ENCODE measurements at places on chromosomes 5 and 9.

- no peak for DNase-seq
- H3K27me3 ChIP-seq, result no peaks in the 10 kb centered on the region
- H3K36me3 ChIP-seq, result no peaks in the 10 kb centered on the region
- no peaks in the 10 kb centered on the region for H3K4me1 ChIP-seq
- H3K27ac ChIP-seq, result no peak overlapping the region
These were observed 37.3 kb downstream of the YIPF5 start for GRCh38 chr5:144133050-144133633.

DNA sequence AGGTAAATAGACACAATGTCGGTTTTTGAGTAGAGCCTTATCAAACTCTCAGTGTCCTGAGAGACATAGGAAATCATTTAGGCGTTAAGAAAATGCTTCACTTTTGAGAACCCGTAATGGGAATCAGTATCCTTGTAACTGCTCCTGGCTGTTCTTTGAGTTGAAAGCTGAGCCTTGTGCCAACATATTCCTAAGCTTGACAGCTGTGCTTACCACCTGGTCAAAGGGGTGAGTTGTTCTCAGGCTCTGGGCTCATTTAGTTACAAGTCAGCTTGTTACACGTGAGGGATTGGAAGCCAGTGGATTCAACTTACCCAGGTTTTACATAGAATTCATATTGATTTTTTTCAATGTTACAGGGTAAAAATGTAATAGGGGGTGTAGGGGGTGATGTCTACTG lies 145.9 kb downstream of the GABRB2 start:
- peaks cover 18% of the 10 kb centered on the region for H3K4me1 ChIP-seq
- H3K4me3 ChIP-seq, result no peak overlapping the region
- no peaks in the 10 kb centered on the region for H3K36me3 ChIP-seq
- peak overlapping the region; percentile 29 for H3K27ac ChIP-seq
- H3K27me3 ChIP-seq, result no peaks in the 10 kb centered on the region

DNA sequence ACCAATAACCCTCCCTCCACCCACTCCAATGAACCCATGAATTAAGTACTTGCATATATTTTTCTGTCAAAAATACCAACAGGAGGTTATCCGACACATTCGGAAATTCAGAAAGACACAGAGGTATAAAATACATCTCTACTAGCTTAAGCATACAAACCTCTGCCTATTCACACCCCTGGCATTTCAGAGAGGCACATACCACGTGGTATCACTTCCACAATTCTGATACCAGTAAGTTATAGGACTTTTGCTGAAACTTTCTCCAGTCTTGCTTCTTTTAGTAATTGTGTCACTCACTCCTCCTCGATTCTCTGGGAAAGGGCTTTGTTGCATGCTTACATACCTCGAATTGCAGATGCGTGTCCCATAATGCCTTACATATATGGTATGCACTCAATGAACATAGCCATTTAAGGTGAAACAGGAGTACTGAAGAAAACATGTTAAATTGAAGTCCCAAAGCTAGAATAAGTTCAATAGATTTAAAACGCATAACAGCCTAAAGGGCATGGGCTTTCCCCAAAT lies 58.1 kb downstream of the TLE1 start:
- DNase-seq, result no peak
- H3K27me3 ChIP-seq, result no peaks in the 10 kb centered on the region
- H3K4me3 ChIP-seq, result no peak overlapping the region
- H3K27ac ChIP-seq, result no peak overlapping the region

GRCh38 chr9:33300546-33300945 lies 10.2 kb downstream of the NFX1 start:
- peaks cover 65% of the 10 kb centered on the region for H3K36me3 ChIP-seq
- H3K27me3 ChIP-seq, result no peaks in the 10 kb centered on the region
- no peak overlapping the region for H3K27ac ChIP-seq
- no peak overlapping the region for H3K4me3 ChIP-seq
- DNase-seq, result no peak

GRCh38 chr9:137205126-137206069 lies at the start of the genes NDOR1 and TMEM203:
Gene NDOR1, plus strand, starts transcription at chr9:137205700. Its CDS starts 78 bp downstream, at chr9:137205778.
Gene TMEM203, minus strand, starts transcription at chr9:137205648. Its CDS starts 234 bp downstream, at chr9:137205414.
- H3K27me3 ChIP-seq, result no peaks in the 10 kb centered on the region
- H3K4me1 ChIP-seq, result peaks cover 47% of the 10 kb centered on the region
- peak within 1 kb of the TSS; percentile 41 for H3K27ac ChIP-seq

DNA sequence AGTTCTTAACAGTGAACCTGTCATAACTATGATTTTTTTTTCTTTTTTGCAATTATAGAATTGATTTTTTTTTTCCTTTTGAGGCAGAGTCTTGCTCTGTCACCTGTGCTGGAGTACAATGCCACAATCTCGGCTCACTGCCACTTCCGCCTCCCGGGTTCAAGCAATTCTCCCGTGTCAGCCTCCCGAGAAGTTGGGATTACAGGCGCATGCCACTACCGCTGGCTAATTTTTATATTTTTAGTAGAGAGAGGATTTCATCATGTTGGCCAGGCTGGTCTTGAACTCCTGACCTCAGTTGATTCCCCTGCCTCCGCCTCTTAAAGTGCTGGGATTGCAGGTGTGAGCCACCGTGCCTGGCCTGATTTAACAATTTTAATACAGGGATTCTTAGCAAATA lies 21.4 kb downstream of the UGCG start:
- H3K4me3 ChIP-seq, result no peak overlapping the region
- H3K4me1 ChIP-seq, result no peaks in the 10 kb centered on the region
- H3K36me3 ChIP-seq, result no peaks in the 10 kb centered on the region
- no peak overlapping the region for H3K27ac ChIP-seq
- H3K27me3 ChIP-seq, result no peaks in the 10 kb centered on the region
- no peak for DNase-seq

DNA sequence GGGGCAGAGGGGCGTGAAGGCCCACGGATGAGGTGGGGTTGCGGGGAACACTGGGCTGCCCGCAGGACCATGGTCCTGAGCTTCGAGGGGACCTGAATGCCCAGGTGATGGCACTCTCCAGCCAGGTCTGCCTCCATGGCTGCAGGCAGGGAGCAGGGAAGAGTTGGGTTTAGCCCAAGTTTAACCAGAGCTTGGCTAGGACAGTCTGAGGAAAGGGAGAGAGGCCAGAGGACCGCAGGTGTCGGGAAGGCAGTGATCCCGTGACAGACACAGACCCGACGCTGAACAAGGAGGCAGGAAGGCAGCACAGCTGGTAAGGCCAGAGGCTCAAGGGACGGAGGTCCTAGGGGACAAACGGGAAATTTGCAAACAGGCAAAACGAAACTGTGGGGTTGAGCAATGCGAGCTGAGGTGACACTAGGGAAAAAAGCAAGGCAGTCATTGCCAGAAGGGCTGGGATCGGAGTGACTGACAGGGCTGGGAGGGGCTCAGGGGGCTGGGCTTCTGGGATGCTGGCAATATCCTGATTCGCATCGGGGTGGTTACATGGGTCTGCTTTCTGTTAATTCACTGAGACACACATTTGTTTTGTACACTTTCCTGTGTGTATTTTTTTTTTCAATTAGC lies 25.0 kb downstream of the ARPC5L start:
- H3K36me3 ChIP-seq, result peaks cover 19% of the 10 kb centered on the region
- H3K27ac ChIP-seq, result no peak overlapping the region
- H3K27me3 ChIP-seq, result no peaks in the 10 kb centered on the region
- H3K4me1 ChIP-seq, result no peaks in the 10 kb centered on the region
